Endothelial cell (in vitro differentiated cells): ENCODE measurements at places on chromosomes 2 and 18.

- H3K4me3 ChIP-seq = no peak overlapping the region
- no peaks in the 10 kb centered on the region for H3K36me3 ChIP-seq
- H3K27me3 ChIP-seq = peaks cover 3% of the 10 kb centered on the region
- DNase-seq = no peak
- H3K4me1 ChIP-seq = peaks cover 4% of the 10 kb centered on the region
Measured at GRCh38 chr2:37868866-37869265, 56.2 kb upstream of the RMDN2 start.

DNA sequence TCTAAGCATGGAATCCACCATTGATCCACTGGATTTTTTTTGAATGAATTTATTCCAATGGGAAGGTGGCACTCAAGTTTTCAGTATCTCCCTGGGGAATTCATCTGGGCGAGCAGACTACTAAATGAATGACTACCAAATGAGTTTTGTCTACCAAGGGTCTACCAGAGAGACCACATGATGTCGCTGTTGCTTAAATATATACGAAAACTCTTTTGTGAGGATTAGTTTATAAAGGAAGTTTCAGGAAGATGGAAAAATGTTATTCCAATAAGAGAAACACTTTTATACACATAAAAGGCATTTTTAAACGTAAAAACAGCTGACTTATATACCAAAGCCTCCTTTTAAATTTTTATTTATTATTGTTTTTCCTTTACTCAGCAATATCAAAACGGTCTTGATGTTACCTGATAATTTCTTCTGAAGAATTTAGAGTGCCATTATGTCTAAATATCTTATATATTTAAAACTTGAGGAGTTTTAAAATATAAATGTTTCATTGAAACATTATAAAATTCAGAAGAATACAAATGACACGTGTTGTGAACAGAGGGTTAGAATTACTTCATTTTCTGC lies 139.7 kb downstream of the HRH4 start:
- H3K27ac ChIP-seq = no peak overlapping the region
- H3K4me3 ChIP-seq = no peak overlapping the region
- H3K36me3 ChIP-seq = no peaks in the 10 kb centered on the region
- H3K4me1 ChIP-seq = no peaks in the 10 kb centered on the region
- no peaks in the 10 kb centered on the region for H3K27me3 ChIP-seq

- no peak overlapping the region for H3K27ac ChIP-seq
- H3K36me3 ChIP-seq = peaks cover 17% of the 10 kb centered on the region
- DNase-seq = no peak
- peaks cover 3% of the 10 kb centered on the region for H3K27me3 ChIP-seq
- H3K4me1 ChIP-seq = no peaks in the 10 kb centered on the region
- H3K4me3 ChIP-seq = no peak overlapping the region
Measured at GRCh38 chr2:223925106-223925505, 20.0 kb downstream of the WDFY1 start.

DNA sequence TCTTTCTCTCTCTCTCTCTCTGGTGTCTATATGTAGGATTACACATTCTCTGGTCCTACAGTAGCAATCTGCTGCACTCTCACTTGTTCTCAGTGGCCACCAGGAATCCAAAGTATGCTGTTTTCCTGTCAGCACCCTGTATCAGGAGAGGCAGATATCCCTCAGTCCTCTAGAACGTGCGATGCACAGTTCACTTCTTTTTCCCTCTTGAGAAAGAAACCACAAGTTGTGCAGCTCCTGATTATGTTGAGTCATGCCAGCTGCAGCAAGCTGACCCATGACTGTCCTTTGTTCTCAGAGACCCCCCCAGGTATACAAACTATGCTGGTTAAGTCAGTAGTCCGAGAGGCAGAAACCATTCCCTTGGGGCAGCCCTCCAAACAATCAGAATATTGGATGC lies 54.6 kb downstream of the LANCL1 start:
- H3K4me3 ChIP-seq = no peak overlapping the region
- H3K27ac ChIP-seq = no peak overlapping the region
- H3K27me3 ChIP-seq = no peaks in the 10 kb centered on the region

DNA sequence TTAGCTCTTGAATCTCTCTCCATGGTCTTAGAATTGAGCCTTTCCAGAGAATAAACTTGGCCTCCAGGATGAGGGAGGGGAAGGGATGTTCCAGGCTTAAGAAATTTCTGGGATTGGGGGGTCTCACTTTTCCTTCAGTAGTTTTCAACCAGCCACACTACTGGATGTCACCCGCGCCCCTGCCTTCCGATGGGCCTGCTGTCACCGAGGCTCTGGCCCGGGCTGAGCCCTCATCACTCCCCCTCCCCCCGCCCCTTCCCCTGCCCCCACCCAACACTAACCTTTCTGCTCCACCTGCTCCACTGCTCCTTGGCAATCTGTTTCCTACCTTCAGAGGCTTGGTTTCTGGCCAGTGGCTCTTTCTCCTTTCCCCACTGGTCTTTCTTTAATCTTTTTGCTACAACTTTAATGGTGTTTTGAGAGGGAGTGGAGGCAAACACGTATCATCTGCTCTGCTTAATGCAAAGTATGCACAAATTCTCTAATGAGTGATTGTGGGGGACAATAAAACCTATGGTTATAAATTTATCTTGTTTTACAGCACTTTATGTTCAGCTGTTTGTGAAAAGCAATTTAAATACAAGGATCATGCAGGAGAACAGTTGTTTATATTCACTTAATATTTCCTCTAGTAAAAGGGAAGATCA lies 155.1 kb downstream of the WDSUB1 start:
- peaks cover 57% of the 10 kb centered on the region for H3K4me1 ChIP-seq
- no peak overlapping the region for H3K4me3 ChIP-seq
- H3K27ac ChIP-seq = no peak overlapping the region
- DNase-seq = no peak
